ENCODE measurements at places on chromosomes 3 and 15.

DNA sequence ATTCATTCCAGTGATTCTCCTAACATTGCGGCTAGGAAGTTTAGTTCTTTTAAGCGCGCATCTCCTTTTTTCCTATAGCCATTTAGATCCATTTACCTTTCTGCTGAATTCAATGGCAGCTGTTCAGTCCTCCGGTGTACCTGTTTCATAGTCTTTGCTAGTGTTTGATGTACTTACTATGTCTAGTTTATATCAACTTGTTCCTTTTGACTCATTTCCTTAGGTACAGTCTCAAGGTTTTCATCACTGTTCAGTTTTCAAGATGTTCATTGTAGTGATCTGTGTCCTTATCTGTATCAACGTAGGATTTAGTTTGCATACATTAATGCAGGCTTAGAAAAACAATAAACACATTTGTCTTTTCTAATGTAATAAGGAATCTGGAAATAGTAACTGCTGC is 59.0 kb upstream of the MBNL1 start:
- no peak for DNase-seq

DNA sequence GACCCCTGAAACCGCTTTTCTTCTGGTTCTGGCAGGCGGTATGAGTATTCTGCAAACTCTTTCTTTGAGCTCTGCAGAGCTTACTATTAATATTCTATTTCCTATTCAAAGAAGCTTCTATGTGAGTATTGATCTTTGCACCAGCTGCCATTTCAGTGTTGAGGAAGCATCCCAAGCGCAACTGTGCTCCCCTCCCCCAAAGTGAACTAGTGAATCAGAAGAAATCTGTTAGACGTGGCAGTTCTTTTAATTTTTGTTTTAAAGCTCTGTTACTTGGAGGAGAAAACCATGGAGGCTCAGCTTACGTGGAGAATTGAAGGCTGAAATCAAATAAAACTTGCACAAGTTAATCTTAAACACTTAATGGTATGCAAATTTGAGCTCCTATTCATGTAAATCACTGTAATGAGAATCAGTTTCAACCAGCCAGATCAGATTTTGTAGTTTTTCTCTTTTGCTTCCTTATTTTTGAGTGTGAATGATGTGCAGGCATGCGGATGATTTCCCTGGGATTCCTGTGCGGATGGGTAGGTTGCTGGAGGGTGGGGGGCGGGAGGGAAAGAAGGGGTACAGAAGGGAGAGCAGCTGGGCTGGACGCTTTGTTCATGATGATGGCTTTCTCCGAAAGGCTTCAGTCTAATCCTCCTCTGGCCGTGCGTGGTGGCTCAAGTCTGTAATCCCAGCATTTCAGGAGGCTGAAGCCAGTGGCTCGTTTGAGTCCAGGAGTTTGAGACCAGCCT is 16.1 kb upstream of the AGBL1 start:
- no peak for DNase-seq

- DNase-seq = no peak
Observed at GRCh38 chr3:185420762-185421161, 57.8 kb downstream of the MAP3K13 start.

DNA sequence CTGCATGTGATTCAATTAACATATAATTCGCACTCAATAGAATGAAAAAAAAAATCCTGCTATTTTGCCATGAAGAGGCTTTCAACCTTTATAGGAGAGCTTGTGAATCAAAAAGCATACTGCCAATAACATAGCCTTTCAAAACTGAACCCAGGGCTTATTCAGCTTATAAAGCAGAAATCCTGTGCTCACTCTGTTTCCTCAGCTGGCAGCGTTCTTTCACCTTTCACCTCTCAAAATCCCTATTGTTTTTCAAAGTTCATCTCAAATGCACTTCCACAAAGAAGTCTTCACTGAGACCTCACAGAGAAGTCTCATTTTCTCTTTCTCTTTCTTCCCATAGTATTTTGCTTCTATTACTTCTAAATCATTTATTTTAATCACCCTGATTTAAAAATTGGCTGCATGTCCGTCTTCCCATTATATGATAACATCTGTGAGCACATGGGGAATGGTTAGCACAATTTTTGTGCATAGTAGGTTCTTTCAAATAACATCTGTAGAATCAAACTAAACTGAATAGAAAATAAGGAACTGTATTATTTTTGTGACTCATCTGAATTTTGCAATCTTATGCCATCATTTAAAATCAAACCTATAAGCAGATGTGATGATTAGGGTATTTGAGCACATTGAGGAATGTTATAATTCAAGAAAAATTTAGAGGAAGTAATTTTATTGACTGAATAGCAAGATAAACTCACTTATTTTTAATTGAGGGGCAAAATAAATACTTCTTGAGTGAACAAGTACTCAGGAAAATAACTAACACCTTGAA is 373.4 kb downstream of the NLGN1 start:
- no peak for DNase-seq

All from stimulated activated CD8-positive, alpha-beta memory T cell treated with anti-CD3 and anti-CD28 coated beads, Interleukin-4, amount 100 ng/mL, for 4 hours (primary cell).